Chondrocyte (in vitro differentiated cells): ENCODE measurements at places on chromosomes 12 and 14. TPM values are rescaled to one million over a fixed set of nuclear protein-coding genes. Genes with fewer than 3 reads are reported as not detected.

GRCh38 chr12:56116267-56117081, at the start of gene RPL41:
RPL41 (plus strand) TSS chr12:56116633.
- no peak for DNase-seq

GRCh38 chr12:112370868-112371510, 11.2 kb downstream of the HECTD4 start:
- no peak for DNase-seq

- DNase-seq, result no peak
These were observed 1.5 kb upstream of the STRAP start for GRCh38 chr12:15880721-15881120.

- no peak for DNase-seq
These were observed 9.0 kb downstream of the TMBIM6 start for GRCh38 chr12:49750027-49750995.

Gene SLCO1B1
- not detected in 3 replicates for total RNA-seq

- peak; percentile 52 for DNase-seq
These were observed 216.2 kb downstream of the BCL11B start for GRCh38 chr14:99055816-99056215.

Gene PAX9
- 0.17 to 0.28 TPM in 2 of 3 replicates, not detected in the other for total RNA-seq
